Renal cortical epithelial cell (primary cell): ENCODE measurements at places on chromosomes 1 and 21. TPM values are rescaled to one million over a fixed set of nuclear protein-coding genes. Genes with fewer than 3 reads are reported as not detected.

DNA sequence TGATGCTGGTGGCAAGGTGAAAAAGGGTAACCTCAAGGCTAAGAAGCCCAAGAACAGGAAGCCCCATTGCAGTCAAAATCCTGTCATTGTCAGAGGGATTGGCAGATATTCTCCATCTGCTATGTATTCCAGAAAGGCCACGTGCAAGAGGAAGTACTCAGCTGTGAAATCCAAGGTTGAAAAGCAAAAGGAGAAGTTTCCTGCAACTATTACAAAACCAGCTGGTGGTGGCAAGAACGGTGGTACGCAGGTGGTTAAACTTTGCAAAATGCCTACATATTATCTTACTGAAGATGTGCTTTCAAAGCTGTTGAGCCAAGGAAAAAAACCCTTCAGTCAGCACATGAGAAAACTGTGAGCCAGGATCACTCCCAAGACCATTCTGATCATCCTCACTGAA lies 13.7 kb upstream of the VPS45 start:
- DNase-seq, result no peak

The RNU1-4 gene
- total RNA-seq, result under 0.01 TPM in 2 replicates

- no peak for DNase-seq
These were observed 346.8 kb upstream of the FMN2 start for GRCh38 chr1:239744851-239745250.

GRCh38 chr1:9651565-9652378 lies at the start of gene PIK3CD:
TSS of gene PIK3CD (plus strand) at chr1:9651731. CDS start at chr1:9710456, 58,725 bp downstream.
- DNase-seq, result no peak

GRCh38 chr1:200890818-200891773 lies 3.6 kb upstream of the INAVA start:
- peak; percentile 45 for DNase-seq

The IL19 gene
- total RNA-seq, result not detected in 2 replicates

The NUP210L gene
- total RNA-seq, result 0.05 TPM in 1 of 2 replicates, not detected in the other

DNA sequence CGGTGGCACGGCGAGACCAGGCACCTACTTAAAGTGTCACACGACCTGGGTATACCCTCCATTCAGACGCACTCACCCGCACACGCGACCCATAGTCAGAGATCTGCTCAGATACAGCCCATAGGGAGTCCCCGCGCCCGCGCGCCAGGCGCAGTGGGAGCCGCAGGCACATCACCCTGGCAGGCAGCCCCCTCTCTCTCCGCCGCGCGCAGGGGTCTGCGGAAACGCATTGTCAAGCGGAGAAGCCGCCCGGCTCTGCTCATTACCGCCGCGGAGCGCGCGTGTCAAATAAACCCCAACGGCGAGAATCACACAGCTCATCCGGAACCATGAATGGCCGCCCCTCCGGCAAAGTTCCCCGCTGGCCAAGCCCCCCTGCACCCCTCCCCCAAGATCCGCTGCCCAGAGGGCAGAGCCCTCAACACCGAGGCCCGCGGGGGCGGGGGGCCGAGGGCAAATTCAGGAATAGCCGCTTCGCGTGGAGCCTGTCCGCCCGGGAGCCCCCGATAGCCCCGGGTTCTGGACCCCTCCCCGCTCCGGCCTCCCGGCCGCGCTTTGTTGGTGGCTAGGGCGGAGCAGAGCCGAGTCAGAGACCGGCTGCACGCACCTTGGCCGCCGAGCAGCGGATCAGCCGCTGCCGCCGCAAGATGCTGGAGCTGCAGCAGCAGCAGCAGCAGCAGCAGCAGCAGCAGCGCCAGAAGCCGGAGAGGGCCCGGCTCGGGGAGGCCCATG lies 522 bp downstream of the LRP8 start:
- DNase-seq, result no peak
